ENCODE measurements at places on chromosomes 11 and 22.
A peak's percentile ranks its signal among the peaks of the same experiment; 100 is the strongest.

DNA sequence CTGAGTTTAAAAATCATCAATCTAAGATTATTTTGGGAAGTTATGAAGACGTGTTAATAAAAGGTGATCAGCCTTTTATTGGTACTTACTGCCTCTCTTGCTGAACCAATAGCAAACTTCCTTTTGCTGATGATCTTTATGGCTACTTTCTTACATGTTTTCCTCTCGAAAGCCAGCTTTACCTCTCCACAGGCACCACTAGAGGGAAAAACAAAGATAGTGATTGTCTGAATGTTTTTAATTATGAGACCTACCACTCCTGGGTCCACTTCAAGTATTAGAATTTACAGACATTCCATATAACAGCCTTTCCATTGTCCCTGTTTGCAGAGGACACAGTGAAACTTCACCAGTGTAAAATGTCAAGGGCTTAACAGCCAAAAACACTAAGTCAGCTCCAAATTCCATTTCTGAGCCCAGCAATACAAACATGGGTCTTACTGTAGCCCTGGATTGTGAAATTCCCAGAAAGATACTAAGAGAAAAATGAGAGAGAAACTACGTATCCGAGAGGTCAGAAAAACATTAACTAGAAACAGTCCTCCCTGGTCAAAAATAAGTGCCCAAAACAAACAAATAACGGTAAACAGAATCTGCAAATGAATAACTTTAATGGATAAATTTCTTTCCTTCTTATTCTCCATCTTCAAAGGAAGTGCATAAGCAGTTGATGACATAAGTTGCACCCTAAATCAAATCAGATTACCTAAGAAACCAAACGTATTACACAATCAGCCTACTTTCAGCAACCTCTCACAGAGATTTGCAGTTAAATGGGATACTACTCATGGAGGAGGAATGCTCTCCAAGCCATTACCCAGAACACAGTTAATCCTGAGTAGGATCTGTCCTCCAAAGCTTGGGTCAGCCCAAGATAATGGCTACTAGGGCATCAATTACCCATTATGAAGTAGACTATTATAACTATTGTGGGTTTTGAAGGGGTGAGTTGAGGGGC is 29.5 kb downstream of the CHEK2 start:
- peak; percentile 75 for DNase-seq

GRCh38 chr11:44147751-44148150 is 52.3 kb downstream of the EXT2 start:
- DNase-seq = no peak

- DNase-seq = no peak
Measured at GRCh38 chr11:96361778-96362177, 18.8 kb upstream of the MAML2 start.

DNA sequence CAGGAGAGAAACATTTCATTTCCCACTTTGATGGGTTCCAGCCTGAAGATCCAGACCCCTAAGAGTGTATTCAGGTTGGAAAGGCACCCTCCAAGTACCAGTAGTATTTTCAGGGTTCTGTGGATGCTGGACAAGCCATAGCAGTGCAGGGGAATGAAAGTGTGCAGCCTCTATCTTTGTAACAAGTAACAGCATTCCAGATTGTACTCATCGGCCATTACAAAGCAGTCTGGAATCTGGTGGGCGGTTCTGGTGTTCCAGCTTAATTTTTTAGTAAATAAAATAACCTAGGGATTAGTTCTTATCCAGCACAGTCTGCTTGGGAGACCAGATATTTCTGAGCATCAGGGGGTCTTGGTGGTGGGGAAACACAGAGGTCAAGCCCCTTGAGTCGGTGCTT is 22.6 kb downstream of the APLNR start:
- DNase-seq = peak; percentile 36

DNA sequence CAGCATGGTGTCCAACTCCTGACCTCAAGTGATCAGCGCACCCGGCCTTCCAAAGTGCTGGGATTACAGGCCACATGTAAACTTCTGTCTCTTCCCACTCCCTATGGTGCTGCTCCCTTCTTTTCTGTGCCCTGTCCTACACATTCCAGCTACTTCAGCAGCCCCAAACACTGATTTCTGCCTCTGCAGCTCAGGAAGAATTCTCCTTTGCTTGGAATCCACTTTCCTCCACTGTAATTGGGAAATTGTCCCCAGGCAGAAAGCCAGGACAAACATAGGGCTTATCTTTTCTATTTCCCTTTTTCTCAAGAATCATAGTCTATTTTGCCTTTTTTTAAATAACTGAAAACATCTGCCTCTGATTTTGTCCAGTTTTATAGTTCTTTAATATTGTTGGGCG is 21.3 kb upstream of the DRG1 start:
- no peak for DNase-seq

GRCh38 chr22:44918925-44919392 is 90.8 kb downstream of the PHF21B start:
- DNase-seq = no peak

DNA sequence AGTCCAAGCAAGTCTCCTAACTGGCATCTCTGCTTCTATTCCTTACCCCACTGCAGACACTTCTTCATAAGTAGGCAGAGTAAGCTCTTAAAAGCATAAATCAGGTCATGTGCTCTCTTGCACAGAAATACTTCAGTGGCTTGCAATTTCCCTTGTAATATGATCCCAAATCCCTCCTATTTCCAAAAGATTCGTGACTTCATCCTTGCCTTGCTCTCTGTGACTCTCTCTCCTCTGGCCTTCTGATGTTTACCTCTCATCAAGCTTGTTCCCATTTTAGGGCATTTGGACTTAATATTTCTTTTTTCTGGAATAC is 37.4 kb upstream of the NCR3LG1 start:
- DNase-seq = no peak
